Cerebellar nuclear complex (tissue), 1 donor: ENCODE measurements at places on chromosomes 13 and 19.

- DNase-seq, result no peak
These were observed 33.1 kb downstream of the SHANK1 start for GRCh38 chr19:50686310-50687032.

- DNase-seq, result no peak
These were observed 38.6 kb upstream of the SEMA6B start for GRCh38 chr19:4597975-4598671.

DNA sequence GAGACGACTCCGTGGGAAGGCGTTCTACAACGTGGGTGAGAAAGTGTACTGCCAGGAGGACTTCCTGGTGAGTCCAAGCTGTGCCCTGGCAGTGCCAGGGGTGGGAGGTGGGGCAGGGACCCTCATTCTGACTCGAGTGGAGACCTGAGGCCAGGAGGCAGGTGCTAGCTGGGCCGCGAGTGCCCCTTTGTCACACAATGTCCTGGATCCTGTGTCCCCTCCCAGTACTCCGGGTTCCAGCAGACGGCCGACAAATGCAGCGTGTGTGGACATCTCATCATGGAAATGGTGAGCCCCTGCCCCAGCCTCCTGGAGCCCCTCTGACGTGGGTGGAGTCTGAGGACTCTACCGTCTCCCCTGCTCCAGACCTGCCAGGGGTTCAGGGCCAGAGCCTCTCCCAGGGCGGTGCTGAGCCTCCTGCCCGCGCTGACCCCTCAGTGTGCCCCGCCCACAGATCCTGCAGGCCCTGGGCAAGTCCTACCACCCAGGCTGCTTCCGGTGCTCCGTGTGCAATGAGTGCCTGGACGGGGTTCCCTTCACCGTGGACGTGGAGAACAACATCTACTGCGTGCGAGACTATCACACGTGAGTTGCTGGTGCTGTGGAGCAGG lies 11.6 kb downstream of the WTIP start:
- DNase-seq, result no peak

GRCh38 chr19:29538146-29538545 lies 12.4 kb downstream of the VSTM2B start:
- DNase-seq, result no peak

DNA sequence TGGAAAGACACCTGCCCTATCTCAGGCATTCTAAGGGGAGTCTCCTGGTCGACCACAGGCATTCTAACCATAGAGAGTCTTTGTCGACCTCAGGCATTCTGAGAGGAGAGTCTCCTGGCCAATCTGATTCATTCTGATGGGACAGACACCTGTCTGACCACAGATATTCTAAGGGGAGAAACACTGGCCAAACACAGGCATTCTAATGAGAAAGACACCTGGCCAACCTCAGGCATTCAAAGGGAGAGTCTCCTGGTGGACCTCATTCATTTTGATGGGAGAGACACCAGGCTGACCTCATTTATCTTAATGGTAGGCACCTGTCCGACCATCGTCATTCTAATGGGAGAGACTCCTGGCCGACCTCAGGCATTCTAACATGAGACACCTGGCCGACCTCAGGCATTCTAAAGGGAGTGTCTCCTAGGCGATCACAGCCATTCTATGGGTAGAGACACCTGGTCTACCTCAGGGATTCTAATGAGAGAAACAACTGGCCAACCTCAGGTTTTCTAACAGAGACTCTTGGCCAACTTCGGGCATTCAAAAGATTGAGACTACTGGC lies 1351.5 kb downstream of the UQCRFS1 start:
- no peak for DNase-seq

DNA sequence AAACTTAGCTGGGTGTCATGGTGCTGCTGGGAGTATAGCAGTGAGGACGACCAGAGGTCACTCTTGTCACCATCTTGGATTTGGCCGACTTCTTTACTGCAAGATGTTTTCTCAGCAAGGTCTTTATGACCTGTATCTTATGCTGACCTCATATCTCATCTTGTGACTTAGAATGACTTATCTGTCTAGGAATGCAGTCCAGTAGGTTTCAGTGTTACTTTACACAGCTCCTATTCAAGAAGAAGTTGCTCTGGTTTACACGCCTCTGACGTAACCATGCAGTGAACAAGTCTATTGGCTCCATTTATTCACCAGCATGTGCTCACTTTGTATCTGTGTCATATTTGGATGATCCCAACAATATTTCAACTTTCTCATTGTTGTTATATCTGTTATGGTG lies 26.7 kb downstream of the ZNF850 start:
- DNase-seq, result no peak

GRCh38 chr13:104750377-104750776 lies 1684.2 kb upstream of the SLC10A2 start:
- no peak for DNase-seq

GRCh38 chr19:5782945-5783919 lies 1.3 kb downstream of the PRR22 start:
- no peak for DNase-seq

DNA sequence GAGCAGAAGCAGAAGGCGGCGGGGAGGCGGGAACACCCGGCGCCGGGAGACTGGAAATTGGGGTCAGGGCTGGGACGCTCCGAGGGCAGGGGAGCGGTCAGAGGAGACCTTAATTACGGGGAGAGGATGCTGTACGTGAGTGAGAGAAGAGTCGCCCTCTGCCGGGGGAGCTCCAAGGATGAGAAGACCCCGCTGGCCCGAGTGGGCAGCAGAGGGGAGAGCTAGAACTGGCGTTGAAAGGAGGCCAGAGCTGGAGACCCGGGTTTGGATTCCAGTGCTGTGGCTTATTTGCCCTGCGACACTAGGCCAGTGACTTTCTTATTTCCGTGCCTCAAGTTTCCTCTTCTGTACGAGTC lies 536 bp downstream of the FAM32A start:
- DNase-seq, result no peak

DNA sequence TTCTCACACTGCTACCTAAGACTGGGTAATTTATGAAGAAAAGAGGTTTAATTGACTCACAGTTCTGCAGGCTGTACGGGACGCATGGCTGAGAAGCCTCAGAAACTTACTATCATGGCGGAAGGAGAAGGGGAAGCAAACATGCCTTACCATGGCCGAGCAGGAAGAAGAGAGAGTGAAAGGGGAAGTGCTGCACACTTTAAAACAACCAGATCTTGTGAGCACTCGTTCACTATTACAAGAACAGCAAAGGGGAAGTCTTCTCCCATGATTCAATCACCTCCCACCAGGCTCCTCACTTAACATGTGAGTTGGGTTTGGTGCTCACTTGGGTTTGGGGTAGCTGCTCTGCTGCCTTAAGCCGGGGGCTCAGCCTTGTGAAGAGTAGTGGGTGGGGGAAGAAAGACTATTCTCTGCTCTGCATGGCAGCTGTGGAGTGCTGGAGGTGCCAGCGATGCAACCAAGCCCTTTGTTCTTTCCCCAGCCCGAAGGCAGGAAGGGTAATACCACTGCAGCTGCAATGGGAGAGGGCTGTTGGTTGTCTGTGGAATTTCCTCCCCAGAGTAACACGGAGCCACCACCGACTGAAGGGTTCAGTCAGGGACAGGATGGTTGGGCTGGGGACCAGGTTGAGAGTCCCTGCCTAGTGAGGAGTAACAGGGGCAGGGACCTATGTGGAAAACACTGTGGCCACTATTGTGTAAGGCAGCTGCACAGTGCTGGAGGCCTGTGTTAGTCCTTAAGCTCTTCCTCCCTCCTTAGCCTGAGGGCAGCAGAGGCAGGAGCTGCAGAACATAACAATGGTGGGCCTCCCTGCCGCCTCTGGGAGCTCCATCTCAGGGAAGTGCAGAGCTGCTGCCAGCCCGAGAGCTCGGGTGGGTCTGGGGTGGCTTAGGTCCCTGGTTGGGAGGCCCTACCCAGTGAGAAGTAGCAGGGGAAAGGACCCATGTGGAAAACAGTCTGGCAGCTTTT lies 1262.5 kb downstream of the EFNB2 start:
- DNase-seq, result no peak

- DNase-seq, result no peak
These were observed 63.0 kb upstream of the FLT1 start for GRCh38 chr13:28557725-28558520.

DNA sequence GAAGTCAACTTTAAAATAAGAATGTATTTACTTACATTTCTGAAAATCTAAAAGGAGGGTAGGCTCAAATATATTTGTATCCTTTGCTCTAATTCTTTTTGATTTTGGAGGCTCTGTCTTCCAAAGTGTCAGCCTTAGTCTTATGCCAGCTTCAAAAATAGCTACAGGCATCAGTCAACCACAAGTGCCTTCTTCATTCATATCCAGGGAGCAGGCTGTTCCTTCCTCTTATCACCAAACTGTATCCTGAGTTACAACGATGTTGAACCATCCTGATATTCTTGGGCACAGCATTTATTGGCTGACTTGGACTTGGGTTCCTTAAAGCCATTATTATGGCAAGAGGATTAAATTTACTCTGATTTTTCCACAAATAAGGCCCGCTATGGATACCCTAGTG lies 1161.3 kb downstream of the PCDH17 start:
- DNase-seq, result no peak

GRCh38 chr19:39304701-39305571 lies 8.7 kb downstream of the IFNL1 start:
- no peak for DNase-seq

GRCh38 chr13:67101730-67102467 lies 128.2 kb downstream of the PCDH9 start:
- no peak for DNase-seq

- DNase-seq, result no peak
These were observed 138.6 kb downstream of the KCNRG start for GRCh38 chr13:50153876-50154275.

DNA sequence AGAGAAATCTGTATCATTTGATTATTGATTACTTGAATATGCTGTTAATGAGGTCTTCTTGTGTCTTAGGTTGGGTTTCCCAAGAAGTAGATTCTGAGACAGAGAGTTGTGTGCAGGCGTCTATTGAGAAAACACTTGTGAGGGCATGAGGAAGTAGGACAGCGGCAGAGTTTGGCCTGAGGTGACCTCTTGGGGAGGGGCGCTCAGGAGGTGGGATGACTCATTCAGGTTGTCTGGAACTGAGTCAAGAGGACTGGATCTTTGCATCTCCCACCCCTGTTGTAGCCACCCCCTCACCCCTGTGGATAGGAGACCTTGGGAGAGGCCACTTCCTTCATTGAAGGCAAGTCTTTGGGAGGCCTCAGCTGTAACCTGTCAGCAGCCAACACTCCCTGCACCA lies 35.2 kb upstream of the WDFY2 start:
- DNase-seq, result no peak

DNA sequence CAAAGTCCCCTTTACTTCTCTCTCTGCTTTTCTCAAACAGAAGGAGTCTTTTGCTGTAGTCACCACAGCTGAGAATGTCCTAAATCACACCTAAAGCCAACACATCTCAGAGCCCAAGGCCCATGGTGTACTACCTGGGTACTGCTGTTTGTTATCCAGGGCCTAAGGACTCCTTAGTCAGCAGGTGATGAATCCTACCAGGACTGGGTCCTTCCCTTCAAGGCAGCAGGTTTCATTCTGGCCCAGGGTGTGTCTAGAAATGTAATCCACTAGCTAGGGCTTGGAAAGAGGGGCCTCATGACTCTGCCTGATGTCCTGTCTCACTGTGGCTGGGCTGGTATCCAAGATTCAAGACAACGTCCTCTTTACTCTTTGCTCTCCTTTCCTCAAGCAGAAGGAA lies 36.2 kb upstream of the ENOX1 start:
- no peak for DNase-seq

DNA sequence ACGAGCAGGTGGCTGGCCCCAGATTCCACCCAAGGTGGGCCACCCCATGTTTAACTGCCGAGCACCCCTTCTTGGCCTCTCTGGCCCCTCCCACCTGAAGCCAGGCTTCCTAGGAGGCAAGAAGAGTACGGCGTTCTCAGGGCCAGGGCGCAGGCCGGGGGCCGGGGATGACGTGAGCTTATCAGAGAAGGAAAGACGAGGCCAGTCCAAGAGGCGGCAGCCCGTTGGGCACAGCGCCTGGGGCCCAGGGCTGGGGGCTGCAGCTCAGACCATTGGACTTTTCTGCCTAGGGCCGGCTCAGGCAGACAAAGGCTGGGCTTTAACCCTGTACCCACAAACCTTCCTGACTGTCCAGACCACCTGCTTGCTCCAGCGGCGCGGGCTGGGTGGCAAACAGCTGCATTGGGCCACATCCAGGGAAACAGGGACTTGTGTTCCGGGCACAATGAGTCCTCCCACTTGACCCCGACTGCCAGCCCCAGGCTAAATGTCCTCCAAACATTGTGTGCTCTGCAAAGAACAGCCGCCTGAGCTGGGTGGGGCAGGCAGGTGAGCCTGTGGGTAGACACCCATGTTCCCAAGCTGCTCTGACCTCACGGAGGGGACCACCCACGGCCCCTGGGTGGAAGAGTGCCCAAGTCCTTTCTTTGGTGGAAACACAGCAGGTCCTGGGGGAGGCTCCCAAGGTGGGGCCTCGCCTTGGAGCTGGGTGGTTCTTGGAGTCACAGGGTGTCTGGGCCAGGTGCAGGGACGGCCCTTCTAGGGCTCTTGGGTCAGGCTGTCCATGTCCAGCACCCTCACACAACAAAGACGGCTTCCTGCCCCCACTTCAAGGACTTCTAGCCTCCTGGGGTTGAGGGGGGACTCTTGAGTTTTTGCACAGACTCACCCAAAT lies 21.9 kb downstream of the COMP start:
- no peak for DNase-seq

DNA sequence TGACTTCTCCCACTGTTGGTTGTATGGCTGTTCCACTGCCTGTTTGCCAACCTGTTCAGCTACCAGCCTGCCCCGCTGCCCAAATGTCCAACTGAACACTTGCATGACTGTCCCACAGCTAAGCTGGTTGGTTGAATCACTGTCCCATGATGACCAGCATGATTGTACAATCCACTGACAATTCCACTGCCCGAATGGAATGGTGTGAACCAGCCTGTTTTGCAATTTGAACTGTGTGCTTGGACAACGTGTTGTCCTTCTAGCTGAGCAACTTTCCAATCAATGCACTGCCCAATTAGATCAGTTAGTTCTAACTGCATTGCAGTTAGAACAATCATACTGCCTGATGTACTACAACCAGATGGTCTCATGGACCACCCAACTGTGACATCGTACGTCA lies 8.7 kb downstream of the ADAMTS10 start:
- DNase-seq, result no peak

- no peak for DNase-seq
These were observed 95.8 kb upstream of the MYCBP2 start for GRCh38 chr13:77422724-77423123.

- no peak for DNase-seq
These were observed 32.6 kb upstream of the TCF3 start for GRCh38 chr19:1685046-1685445.

- DNase-seq, result no peak
These were observed 194.7 kb downstream of the RBM26 start for GRCh38 chr13:79211377-79211776.

- DNase-seq, result no peak
These were observed 143.6 kb upstream of the SLITRK1 start for GRCh38 chr13:84025824-84026223.
